GM12891 (cell line): ENCODE measurements at places on chromosomes 4 and X.

DNA sequence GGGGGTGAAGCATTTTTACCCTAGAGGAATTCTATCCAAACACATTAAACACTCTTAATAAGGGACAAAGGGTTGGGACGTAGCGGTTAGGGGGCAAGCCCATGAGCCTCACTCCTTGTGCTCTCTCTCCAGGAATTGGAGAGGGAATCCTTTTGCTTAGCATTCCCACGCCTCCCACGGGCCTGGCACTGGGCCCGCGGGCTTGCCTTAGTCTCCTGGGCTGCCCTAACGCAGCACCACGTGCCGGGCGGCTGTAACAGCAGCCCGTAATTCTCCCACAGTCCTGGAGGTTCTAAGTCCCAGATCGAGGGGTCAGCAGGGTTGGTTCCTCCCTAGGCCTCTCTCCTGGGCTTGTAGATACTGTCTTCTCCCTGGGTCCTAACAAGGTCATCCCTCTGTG is 67.5 kb downstream of the TBL1X start:
- DNase-seq = no peak

DNA sequence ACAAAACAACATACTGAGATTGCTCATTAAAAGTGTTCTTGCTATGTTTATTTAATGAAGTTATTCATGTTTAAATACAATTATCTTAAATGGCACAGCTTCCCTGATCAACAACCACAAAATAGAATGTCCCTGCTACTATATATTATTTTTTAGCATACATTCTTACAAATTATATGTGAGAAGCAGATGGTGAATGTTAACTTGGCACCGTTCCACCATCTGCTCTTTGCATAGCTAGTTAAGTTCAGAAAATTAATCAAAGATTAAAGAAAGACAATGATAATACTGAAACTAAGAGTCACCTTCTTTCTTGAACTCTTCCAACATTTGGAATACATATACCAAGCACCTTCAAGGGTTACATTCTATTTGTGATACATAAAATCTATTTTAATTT is 94.2 kb downstream of the PPP3CA start:
- DNase-seq = no peak

- no peak for DNase-seq
These were observed 3.7 kb upstream of the NR3C2 start for GRCh38 chr4:148445860-148446330.

DNA sequence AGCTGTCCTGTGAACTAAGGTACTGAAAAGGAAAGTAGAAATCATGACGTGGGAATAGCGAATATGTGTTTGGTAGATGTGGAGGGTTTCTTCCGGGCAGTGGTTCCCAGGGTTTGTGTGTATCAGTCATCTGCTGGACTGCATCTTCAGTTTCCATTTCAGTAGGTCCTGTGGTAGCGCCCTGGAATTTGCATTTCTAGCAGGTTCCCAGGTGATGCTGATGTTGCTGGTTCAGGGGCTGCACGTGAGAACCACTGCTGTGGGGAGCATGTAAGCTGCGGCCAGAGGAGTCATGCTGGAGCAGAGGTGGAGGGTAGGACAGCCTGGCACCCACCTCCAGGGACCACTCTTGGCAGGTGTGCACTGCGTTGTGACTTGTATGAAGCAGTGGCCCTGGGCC is 47.1 kb downstream of the ARHGAP10 start:
- DNase-seq = no peak

DNA sequence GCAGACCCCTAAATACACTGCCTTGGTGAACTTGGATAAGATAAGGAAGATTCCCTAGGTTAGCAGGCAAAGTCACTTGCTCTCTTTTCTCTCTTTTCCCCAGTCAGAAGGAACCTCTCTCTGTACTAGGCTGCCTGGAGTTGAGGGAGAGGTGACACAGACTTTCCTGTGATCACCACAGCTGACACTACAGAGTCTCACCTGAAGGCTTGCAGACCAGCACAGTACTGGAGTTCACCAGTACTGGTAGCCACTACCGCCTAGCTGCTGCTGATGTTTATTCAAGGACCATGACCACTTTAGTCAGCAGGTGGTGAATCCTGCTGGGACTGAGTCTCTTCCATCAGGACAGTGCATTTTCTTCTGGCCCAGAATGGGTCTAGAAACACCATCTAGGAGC is 63.3 kb downstream of the PTPN13 start:
- DNase-seq = no peak

GRCh38 chr4:45442466-45442865 is 681.4 kb downstream of the GABRG1 start:
- DNase-seq = no peak

DNA sequence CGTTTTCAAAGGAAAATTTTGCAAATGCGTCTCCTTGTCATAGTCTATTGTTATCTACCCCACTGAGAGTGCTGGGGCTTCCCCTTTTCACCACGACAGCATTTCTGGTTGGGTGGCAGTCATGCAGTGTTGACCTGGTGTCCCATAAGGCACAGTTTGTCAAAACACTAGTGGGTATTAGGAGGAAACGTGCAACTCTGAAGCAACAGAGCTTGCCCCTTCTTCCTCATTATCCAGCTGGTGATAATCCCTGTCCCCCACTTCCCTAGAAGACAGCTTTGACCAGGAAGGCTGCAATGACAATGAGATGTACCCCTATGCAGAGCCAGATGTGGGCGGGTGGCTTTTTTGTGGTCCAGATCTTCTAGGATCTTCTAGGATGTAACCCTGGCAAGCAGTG is 1.8 kb downstream of the TBC1D1 start:
- peak; percentile 27 for DNase-seq

DNA sequence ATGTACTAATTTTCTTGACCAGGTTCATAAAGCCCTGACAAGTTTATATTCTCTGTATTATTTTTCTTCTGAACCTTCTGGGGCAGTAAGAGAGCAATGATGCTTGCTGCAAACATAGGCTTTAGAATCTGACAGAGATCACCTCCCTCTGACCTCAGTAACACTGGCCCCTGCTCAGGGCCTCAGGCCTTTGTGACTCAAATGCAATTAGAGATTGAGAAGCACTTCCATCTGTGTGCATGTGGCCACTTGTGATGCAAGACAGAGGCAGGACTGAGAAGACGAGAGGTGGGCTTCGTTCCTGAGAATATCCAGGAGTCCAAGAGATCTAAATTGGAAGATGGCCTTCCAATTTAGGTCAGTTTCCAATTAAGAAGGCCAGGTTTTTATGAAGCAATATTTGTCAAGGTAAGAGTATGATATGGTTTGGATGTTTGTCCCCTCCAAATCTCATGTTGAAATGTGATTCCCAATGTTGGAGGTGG is 82.8 kb upstream of the VEGFC start:
- no peak for DNase-seq

DNA sequence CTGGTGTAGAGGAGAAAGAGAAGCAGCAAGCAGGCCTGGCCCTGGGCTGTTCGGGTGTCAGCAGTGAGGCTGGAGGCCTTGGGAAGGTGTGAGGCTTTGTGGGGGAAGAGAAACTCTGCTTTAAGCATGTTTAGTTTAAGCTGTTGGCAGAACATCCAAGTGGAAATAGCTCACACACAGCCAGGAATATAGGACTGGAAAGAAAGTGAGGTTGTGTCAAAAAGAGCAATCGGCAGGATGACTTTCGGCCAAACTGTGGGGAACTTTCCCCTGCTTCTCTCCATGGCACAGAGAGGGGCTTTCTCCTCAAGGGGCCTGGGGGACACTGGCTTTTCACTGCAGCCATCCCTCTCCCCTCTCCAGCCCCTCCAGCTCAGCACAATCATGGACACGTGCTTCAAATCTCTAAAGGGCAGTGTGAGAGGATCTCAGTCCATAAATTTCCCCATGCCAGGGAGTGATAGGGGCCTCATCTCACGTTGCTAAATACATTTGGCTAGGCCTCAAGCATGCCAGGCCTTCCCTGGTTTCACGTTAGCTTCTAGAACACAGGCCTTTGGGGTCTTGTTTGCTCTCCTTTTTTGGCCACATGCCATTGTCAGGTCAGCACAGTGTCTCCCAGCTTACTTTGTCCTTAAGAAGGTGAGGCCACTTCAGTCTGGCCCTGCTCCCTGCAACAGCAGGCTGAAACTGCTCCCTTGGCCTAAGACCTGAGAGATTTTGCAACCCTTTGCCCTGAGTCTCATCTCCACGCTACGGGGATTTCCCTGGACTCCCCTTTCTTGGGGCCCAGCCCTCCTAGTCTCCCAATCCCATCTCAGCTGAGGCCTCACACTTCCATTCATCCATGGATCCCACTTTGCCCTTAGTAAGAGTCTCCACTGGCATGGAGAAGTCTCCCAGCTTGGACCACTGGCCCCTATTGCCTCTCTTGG is 8.3 kb upstream of the CITED1 start:
- DNase-seq = no peak

DNA sequence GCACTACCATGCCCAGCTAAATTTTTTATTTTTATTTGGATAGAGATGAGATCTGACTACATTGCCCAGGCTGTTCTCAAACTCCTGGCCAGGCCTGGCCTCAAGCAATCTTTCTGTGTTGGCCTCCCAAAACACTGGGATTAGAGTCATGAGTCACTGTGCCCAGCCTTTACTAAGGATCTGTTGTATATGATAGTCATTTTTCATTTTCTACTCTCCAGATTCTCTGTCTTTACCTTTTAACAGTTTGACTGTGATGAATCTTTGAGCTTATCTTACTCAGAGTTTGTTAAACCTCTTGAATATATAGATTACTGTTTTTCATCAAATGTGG is 161.8 kb downstream of the FNIP2 start:
- no peak for DNase-seq

GRCh38 chr4:81352446-81352835 is 119.3 kb downstream of the RASGEF1B start:
- DNase-seq = no peak

DNA sequence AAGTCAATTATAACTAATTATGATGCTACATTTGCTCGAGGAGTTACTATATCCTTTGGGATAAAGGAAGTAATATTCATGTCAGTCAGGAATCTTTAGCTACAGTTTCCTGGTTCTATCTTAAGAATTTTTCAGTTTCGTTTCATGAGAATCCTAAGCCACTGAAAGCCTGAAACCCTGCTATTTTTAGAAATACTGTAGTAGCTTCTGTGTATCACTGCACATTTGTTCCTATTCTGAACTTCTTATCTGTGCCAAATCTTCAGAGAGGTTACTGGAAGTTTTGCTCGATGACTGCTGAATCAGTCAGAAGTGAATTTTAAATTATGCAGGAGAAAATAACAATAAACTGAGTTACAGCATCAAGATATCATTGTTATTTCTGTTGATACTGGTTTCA is 249.2 kb downstream of the TENM3 start:
- DNase-seq = no peak

GRCh38 chr4:113969709-113970334 is 9.6 kb downstream of the ARSJ start:
- no peak for DNase-seq

DNA sequence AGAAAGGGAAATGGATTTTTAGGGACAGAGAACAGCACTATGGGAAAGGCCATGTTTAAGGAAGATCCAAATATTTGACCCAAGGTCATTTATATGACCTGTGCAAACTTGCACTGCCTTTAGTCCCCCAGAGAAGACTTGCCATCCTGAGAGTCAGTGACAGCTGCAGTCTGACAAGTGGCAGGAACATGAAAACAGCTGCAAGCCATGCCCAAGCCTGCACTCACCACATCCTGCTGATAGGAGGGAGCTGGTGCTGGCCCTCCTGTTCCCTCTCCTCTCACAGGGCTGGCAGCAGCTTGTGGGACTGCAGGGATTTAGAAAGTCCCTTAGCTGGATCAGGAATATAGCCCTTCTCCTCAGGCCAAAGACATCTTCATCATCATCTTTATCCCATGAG is 187.7 kb downstream of the RAP1GDS1 start:
- no peak for DNase-seq

- no peak for DNase-seq
These were observed 1268.6 kb downstream of the RAPGEF2 start for GRCh38 chr4:160371446-160371845.

- DNase-seq = no peak
These were observed 47.2 kb downstream of the GRK4 start for GRCh38 chr4:3010577-3010976.

- DNase-seq = no peak
These were observed 54.1 kb downstream of the PHKA2 start for GRCh38 chrX:18929775-18930174.

GRCh38 chrX:154046031-154046781 is 26.5 kb upstream of the IRAK1 start:
- DNase-seq = no peak

GRCh38 chr4:147299205-147299604 is 181.7 kb upstream of the EDNRA start:
- no peak for DNase-seq

DNA sequence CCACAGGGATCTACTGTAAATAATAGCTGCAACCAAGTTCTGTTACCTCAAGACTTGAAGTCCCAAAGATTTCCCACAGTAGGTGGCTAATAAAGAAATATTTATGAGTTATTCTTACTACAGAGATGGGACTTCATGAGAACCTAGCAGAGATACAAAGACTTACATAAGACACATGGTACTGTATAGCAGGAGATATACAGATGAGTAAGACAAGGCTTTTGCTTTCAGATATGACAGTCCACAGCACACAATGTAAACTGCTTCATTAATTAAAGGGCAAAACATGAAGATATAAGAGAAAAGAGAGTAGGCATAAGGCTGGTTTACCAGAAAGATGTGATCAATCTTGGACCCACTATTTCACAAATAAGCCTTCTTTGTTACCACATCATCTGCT is 6.6 kb downstream of the ANKRD17 start:
- DNase-seq = no peak

- no peak for DNase-seq
These were observed 38.8 kb downstream of the ZBTB49 start for GRCh38 chr4:4328840-4329239.

- no peak for DNase-seq
These were observed 69.6 kb downstream of the SERTM2 start for GRCh38 chrX:111581086-111581485.

DNA sequence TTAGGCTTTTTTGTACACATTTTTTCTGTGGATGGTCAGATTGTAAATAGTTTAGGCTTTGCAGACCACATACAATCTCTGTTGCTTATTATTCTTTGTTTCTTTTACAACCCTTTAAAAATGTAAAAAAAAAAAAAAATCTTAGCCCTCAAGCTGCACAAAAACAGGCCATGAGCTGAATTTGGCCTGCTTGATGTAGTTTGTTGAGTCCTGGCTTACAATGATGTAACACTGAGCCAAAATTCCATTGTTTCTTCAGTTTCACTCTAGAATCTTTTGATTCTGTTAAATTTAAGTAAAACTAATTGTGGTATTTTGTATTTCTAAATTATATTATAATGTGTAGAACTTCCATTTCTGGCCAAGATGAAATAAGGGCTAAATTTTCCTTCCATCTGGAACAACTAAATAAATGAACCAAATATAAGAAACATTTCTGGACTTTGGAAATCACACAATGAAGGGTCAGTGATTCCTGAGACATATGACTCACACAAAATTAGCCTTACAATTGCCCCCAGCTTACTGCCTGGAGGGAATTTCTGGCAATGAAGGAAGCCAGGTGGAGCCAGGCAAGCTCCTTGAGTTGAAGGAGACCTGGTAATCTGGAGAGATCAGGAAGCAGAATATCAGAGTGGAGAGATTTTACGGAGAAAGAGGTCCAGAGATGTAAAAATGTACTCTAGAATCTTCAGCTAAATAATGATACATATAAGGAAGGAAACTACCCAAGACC is 29.8 kb downstream of the IQCM start:
- DNase-seq = no peak
